AG04449 (cell line): ENCODE measurements at places on chromosomes 1 and 21.
A peak's percentile ranks its signal among the peaks of the same experiment; 100 is the strongest.

DNA sequence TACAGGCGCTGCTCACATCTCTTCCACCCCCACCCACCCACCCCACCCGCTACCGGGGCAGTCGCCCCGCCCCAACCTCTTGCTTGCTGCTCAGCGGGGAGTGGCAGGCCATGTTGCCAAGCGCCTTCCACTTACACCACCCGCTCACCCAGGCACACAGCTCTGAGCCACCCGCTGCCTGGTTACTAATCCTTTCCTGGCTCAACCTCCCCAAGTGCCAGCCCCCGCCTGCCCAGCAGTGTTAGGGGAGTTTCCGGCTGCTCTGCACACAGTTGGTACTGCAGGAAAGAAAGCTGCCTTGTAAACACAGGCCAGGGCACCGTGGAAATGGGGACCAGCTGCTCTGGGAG, 56.2 kb downstream of the LACTBL1 start:
- no peak for DNase-seq

- no peak for DNase-seq
Observed at GRCh38 chr1:42993502-42994136, 35.0 kb upstream of the SLC2A1 start.

GRCh38 chr1:205111354-205111753, 10.4 kb downstream of the RBBP5 start:
- no peak for DNase-seq

- no peak for DNase-seq
Observed at GRCh38 chr1:234841710-234842231, 231.8 kb upstream of the IRF2BP2 start.

DNA sequence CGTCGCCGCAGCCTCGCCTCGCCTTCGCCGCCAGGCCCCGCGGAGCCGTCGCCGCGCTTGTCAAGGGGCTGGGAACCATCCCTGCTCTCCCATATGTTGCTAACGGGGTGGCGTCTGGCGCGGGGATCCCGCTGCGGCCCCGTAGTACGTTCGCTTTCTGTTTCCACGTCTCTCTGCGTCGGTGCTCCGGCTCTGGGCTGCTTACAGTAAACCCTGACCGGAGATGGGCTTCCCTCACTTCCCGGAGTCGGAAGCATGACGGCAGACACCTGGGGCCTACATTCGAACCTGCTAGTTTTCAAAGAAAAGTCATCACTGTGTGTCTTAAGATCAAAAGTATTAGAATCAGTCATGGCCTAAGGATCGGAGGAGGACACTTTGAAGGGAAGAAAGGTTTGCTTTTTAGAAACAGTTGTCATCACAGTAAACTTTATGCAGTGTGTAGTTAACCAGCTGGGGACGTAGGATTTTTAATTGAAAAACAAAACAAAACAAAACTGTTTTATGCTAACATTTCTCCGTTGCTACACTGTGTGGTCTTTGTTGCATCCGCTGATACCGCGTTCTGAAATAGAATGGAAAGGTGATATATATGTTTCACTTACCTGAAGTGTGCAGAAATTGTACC, 69.0 kb downstream of the SLC35A3 start:
- DNase-seq, result peak; percentile 3

DNA sequence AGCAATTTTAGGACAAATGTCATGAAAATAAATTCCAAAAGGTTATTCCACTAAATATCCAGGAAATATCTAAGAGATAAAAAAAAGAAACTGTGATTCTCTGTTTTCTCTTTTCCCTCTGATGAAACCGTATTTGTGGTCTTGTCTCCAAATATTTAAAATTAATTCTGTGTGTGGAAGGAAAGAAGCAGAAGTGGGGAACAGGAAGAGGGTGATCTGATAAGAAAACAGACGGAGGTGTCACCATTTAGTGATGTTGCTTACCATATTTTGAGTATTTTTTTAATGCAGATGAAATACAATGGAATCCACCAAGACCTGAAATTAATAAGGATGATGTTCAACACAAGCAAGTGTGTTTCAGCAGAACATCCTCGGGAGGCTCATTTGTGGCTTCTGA, 29.6 kb downstream of the CLCA1 start:
- DNase-seq, result no peak

DNA sequence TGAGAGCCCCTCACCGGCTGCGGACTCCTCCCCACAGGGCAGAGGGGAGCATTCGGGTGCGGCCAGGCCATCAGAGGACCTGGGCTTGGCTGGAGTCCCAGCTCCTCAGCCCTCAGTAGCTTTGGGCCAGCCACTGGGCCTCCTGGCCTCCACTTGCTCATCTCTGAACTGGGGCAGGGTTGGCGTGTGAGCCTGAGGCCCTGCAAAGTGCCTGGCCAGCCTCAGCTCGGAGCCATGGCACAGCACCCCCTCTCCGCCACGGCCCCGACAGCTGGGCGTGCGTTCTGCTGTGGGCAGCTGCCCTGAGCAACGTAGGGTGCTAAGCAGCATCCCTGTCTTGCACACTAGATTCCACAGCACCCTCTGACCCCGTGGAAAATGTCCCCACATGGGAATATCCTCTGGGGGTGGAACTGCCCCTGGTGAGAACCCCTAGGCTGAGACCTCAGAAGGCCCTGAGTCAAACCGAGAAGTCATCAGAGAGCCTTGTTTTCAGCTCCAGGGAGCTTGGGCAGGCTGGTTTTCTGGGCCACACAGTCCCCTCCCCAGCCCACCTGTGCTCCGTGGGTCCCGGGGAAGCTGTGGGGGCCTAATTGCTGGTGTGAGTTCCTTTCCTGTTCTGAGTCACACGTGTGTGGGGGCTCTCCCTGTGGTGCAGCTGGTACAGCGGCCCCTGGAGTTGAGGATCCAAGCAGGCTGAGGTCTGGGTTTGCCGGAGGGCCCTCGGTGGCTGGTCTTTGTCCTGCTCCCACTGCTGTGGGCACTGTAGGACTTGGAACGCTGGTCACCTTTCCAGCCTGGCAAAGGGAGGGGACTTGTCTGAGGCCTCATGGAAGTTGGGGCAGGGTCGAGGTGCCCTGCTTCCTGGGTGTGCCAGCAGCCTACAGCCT, 24.5 kb downstream of the TP73 start:
- DNase-seq, result no peak

DNA sequence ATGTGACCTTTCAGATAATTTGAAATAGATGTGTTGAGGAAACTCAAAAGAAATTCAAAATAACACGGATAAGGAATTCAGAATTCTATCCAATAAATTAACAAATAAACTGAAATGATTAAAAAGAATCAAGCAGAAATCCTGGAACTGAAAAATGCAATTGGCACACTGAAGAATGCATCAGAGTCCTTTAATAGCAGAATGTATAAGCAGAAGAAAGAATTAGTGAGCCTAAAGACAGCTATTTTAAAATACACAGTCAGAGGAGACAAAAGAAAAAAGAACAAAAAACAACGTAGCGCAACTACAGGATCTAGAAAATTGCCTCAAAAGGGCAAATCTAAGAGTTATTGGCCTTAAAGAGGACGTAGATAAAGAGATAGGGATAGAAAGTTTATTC, 99.6 kb upstream of the SAMSN1 start:
- no peak for DNase-seq

DNA sequence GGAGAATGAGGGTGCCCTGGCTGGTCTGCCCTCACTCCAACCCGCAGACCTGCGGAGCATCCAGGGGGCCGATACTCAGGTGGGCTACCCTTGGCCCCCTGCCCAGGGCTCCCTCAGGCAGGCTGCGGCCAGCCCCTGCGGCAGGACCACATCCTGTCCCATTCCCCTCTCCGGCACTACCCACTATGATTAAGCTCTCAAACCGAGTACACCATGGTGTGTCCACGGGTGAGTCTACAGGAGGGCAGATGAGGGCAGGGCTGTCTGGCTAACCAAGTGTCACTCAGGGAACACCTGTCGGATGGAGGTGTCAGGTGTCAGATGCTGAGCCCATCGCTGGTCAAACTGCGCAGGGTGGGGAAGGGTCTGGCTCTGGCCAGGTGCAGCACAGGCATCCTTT, 47.2 kb downstream of the SLC66A1 start:
- no peak for DNase-seq

GRCh38 chr1:160162931-160163330, 11.5 kb downstream of the ATP1A4 start:
- no peak for DNase-seq

DNA sequence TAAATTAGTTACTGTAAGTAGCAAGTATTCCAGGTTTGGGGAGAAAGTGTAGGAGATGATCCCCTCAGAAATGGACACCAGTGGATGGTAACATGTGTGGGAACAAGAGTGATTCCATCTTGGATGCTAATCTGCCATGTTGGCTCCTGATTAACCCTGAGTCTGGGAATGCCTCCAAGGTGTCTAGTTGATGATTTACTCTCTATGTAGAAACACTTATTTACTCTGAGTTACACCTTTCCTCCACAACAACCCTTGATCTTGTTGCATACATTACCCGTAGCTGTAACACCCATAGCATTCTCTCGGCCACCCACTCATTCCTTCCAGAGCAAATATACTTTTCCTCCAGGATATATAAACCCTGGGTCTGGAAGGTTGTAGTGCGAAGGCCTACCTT, 315.9 kb upstream of the GREM2 start:
- no peak for DNase-seq

DNA sequence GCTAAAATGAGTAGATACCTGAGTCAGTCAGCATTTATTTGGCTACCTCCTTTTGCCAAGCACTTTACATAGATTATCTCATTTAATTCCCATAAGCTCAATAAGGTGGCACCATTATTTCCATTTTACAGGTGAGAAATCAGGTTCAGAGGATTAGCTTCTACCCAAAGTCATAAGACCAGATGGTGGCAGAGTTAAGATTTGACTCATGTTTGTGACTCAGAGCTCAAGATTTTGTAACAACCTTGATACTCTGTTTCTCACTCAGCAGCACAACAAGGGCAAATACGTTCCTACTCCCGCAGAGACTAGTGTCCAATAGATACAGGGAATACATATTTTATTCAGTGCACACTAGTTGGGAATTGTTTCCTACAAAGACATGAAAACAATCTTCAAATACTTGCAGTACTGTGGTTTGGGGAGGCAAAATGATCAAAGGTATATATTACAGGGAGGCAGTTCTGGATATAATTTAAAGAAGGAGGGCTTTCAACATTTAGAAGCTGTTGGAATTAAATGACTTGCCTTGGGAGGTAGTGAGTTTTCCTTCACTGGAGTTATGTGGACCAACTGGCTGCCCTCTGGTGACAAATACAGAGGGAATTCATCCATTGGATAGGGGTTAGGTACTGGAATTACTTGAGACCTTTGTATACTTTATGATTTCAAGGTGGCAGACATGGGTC, 3.6 kb downstream of the LEPR start:
- peak; percentile 68 for DNase-seq

DNA sequence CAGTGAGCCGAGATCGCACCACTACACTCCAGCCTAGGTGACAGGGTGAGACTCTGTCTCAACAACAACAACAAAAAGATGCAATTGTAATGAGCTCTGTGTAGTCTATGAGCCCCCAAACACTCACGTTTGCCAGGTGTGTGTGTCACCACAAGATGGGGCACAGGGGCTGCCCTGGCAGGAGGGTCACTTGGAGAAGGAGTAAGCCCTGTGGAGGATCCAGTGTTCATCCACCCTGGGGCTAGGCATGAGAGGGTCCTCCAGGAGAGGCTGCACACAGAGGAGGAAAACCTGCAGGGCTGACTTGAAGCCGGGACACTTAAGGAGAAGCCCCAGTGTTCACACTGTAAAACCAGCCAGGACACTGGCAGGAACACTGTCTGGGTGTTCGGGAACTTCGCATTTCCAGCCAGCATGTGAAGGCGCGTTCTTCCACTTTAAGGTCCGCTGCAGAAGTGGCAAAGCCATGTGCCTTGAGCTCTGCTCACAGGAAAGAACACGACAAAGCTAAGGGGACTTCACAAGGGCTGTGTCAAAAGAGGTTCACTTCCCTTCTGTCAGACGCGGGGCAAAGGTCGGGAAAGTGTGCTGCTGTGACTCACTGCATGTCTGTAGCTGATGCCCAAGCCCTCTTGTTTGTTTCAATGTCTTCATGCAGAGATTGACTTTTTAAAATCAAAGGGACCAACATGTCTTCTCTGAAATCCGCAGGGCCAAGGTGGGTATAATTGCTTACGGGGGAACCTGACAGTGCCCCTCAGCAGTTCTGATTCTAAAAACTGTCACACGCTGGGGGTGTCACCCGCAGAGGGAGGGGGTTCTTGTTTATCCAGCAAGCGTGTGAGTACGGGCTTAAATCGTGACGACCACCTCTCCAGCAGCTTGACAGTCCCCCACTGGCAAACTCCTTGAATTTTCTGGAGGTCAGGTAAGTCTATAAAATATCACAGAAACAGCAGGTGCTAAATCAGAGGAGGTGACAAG, 102.8 kb downstream of the RIPK4 start:
- DNase-seq, result no peak
